ENCODE measurements at places on chromosomes 5 and 9.

GRCh38 chr9:129052592-129052991 lies 16.2 kb downstream of the MIGA2 start:
- no peak for DNase-seq

DNA sequence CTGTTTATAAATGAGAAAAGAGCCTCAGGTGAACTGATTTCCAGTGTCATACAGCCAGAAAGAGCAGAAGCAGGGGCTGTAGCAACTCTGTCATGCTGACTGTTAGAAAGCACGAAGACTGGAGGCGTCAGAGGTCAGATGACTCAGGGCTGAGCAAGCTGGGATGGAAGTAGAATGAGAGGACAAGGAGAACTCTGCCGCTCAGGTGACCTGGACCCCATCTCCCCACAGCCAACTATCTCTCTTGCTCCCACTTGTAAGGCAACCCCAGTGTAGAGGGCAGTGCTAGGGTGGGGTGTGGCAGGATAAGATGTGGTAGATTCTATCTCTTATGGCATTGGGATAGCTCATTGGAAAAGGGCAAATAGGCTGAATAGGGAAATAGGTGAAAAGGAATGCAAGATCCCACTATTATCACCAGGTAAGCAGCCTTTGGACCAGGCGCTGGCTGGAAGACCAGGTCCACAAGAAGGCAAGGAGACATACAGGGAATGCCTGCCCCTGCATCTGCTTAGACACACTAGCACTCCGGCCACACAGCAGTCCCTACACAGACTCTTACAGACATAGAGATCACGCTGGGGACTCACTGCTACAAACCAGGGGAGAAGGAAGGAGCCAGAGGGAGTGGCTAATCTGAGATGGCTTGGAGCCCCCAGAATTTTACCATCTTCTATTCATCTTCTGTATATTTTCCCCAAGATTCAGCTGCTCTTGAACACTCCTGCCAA lies 21.2 kb upstream of the LOX start:
- no peak for DNase-seq

DNA sequence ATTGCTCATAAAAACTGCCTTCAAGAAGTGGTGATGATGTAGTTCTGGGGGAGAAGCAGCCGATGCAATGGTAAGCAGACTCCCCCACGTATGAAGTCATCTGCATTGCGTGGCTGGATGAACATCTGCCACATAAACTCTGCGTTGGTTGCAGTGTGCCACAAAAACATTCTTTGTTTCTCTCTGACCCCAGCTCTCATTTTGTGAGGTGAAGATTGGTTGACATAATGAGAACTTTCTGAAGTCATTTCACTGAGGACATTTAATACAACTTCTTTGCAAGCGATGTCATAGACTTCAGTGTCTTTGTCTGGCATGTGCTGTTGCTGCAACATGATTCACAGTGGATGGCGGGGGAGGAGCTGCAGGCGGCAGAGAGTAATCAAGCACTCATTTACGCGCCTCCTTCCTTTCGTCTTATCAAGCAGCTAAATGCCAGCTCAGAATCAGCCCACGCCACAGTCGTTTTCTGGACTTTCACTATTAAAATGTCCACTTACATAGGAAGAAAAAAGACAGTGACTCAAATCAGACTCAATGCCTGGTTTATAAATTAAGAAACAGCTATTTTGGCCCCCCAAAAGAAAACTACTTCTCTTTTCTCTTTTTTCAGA lies 91.5 kb upstream of the NFIL3 start:
- DNase-seq, result no peak

DNA sequence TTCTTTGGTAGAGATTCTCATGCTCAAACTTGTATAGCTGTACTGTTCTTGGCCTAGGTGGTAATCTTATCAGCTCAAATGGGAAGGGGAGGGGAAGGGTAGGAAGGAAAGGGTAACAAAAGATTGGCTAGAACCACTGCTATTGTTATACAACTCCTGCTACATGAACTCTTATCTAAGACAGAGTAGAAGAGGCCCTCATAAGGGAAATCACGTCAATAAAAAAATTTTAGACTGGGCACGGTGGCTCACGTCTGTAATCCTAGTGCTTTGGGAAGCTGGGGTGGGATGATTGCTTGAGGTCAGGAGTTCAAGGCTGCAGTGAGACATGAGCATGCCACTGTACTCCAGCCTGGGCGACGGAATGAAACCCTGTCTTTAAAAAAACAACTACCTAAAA lies 15.9 kb downstream of the STOM start:
- DNase-seq, result no peak

DNA sequence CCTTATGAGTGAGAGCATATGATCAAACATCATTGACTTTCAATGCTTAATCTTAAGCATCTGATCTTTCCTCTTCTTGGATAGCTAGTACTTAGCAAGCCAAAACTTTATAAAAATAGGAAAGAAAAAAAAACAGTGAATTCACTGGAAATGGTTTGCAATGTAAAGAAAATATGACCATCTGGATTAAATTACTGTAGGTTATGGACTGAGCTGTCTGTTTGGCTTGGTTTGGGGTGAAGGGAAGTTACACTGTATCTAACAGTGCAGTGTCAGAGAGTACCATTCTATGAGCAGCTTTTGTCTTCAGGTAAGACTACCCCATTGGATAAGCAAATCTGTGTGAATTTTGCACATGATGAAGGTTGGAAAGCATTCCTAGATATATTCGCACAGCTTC lies 151.4 kb downstream of the TLE1 start:
- no peak for DNase-seq

GRCh38 chr9:38118862-38119438 lies 49.9 kb upstream of the SHB start:
- DNase-seq, result no peak

- DNase-seq, result no peak
Observed at GRCh38 chr9:96688187-96688586, 33.1 kb upstream of the PRXL2C start.

DNA sequence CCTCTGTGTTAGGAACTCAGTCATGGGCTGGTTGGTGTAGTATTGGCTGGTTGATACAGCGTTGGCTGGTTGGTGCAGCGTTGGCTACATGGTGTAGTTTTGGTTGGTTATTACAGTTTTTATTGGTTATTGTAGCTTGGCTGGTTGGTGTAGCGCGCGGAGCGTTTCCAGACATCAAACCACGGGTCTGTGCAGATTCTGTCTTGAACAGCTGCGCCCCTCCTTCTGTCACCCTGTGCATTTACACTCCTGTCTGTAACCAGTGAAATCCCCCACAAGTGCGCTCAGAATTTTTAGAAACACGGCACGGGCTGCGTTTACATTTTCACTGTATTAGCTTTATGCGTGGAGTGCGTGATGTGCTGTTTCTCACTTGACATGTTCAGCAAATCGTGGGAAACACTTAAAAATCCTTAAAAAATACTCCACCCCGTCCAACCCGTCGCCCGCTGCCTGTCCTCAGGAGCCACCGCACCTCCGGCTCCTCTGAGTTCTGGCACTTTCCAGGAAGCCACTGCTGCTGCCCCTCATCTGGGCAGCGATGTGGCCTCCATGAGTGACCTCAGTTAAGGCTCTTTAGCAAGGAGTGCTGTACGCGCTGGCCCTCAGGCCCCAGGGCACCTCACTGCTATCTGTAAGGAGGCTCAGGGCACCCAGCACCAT lies 20.8 kb downstream of the NKD2 start:
- no peak for DNase-seq

DNA sequence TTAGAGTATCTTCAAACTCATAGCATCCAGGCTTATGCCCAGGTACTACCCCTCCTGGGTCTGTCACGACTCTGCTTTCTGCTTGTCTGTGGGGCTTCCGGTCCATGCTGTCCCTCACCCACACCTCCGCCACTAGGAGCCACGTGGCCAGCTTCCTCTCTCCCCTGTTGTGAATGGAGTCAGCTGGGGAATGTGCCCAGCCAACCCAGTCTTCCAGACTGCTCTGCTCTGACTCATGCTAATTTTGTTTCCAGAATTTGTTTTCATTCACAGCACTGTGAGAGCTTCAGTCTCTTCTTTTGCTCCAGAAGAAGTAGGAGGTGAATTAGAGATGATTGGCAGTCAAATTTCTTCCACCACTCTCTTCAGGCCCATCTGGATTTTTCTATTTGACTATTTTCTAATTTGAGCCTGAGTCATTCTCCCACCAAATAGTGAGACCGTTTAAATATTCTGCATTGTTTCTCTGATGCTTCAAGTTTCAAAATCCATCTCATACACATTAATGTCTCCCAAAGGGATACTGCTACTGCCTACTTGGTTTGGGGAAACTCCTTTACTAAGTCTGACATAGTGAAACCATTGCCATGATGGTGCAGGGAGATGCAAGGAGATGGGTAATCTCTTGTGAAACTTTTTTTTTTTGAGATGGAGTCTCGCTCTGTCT lies 424.1 kb upstream of the KIF2A start:
- no peak for DNase-seq

DNA sequence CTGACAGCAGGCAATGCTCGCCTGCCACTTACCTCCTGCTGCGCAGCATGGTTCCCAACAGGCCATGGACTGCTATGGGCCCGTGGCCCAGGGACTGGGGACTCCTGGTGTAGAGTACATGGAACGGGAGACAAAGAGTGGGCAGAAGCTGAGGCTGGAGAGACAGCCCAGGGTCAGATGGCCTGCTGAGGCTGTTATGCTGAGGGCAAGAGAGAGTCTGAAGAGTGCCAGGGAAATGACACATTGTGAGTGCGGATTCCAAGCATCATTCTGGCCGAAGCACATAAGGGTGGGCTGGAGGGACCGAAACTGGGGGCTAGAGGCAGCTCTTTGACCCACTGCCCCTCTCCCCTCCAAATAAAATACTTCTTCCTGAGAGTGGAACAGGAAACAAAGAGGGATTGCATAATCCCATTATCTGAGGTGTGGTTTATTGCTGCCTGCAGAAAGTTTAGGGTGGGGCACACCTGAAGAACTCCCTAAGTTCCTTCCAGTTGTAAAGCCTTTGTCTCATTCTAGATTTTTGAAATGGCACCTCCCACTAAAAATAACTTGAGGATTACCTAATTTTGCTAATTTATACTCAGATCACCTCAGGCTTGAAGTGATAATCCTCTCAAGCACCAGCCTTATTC lies 158.1 kb downstream of the ATP10B start:
- no peak for DNase-seq

- no peak for DNase-seq
Observed at GRCh38 chr9:114035221-114035844, 42.8 kb downstream of the AMBP start.

DNA sequence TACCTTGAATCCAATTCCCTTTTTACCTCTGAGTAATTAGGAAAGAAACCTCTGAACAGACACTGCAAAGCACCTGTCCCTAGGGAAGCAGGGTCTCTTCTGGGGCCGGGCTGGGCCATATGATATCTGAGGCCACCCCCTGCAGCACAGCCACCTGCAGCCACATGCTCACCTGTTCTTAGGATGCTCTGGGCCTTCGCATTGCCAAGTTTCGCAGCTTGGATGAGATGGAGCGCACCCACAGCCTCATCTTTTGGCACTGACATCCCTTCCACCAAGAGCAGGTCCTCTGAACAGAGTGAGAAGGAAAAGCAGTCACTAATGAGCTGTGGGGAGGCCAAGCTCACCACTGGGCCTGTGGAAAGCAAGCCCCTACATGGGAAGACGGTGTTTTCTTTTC lies 27.3 kb downstream of the CLTA start:
- no peak for DNase-seq

- DNase-seq, result no peak
Observed at GRCh38 chr5:163706053-163706771, 200.8 kb downstream of the MAT2B start.

DNA sequence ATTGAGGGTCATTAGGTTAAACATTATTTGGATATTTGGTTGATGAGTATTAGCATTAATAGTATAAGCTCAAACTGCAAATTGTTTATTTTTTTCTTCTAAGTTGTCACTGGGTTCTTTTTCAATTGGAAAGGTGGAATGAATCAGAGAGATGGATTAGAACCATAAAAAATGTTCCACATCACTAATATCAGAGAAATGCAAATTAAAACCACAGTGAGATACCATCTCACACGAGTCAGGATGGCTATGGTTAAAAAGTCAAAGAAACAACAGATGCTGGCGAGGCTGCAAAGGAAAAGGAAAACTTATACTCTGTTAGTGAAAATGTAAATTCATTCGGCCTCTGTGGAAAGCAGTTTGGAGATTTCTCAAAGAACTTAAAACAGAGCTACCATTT lies 122.8 kb downstream of the CCDC192 start:
- DNase-seq, result no peak

GRCh38 chr9:104907278-104907951 lies 20.5 kb downstream of the ABCA1 start:
- no peak for DNase-seq

DNA sequence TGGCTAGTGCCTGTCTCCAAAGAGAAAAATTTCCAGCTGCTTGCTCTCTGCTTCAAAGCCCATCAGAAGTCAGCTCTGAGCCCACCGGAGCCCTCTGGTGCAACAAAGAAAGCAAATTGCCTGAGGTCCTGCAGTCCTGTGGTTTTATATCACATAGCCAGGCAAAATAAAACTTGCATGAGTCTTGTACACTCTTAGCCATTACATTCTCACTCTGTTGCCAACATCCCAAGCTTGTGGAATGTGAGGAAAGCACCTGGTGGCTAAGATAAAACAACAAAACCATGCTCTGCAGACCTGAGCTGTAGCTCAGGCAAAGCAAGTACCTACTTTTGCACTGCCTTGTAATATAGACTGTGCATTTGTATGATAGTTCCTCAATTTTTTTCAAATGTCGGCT lies 133.7 kb downstream of the GPBP1 start:
- DNase-seq, result no peak

DNA sequence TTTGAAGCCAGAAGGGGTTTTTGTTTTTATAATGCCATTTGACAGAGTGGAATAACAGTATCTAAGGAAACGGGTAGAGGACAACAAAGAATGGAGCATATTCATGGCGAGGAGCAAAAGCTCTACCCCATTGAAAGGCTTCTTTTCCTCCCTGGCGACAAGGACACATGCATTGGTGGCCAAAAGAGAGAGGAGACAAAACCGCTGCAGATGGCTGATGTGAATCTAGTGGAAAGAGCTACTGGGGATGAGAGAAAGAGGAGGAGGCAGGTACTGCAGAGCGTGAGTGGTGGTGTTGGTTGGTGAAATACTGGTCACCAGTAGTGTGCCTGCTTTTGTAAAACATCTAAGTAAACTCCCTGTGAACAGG lies 491 bp downstream of the APC start:
- DNase-seq, result no peak

Measured in stimulated activated CD8-positive, alpha-beta memory T cell treated with anti-CD3 and anti-CD28 coated beads, Interleukin-15, amount 100 ng/mL, for 24 hours (primary cell).